ENCODE measurements at places on chromosomes 4 and X.

GRCh38 chr4:42345962-42346544 lies 51.2 kb upstream of the SHISA3 start:
- no peaks in the 10 kb centered on the region for H3K27me3 ChIP-seq
- DNase-seq: no peak
- H3K27ac ChIP-seq: no peak overlapping the region
- no peaks in the 10 kb centered on the region for H3K36me3 ChIP-seq
- no peaks in the 10 kb centered on the region for H3K4me1 ChIP-seq
- no peak overlapping the region for H3K4me3 ChIP-seq

GRCh38 chrX:48591255-48591791 lies 6.0 kb upstream of the WDR13 start:
- H3K36me3 ChIP-seq: no peaks in the 10 kb centered on the region
- DNase-seq: no peak
- H3K4me1 ChIP-seq: no peaks in the 10 kb centered on the region

DNA sequence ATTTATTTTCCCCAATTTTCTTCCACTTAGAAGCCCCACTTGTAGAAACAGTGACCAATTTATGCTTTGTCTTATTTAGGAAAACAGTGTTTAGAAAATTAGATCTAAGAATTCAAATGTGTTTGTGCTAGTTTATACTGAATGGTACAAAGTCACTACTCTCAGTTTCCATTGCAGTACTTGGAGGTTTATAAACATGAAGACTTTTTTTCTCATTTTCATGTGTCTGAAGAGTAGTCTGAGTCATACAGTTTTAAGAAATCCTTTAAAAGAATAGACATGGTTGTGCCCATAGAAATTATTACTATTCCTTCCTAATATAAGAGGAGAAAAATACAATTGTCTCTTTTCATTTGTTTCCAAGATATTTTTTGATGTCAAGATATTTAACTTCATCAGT lies 458.7 kb downstream of the NAF1 start:
- H3K4me3 ChIP-seq: no peak overlapping the region
- H3K27ac ChIP-seq: peak overlapping the region; percentile 12
- H3K4me1 ChIP-seq: peaks cover 14% of the 10 kb centered on the region

- no peaks in the 10 kb centered on the region for H3K27me3 ChIP-seq
- no peaks in the 10 kb centered on the region for H3K36me3 ChIP-seq
- H3K4me1 ChIP-seq: no peaks in the 10 kb centered on the region
- no peak for DNase-seq
- no peak overlapping the region for H3K27ac ChIP-seq
These were observed 27.0 kb upstream of the NKAP start for GRCh38 chrX:119970574-119970973.

- H3K4me3 ChIP-seq: peak overlapping the region; percentile 21
- no peaks in the 10 kb centered on the region for H3K27me3 ChIP-seq
- no peak for DNase-seq
- H3K4me1 ChIP-seq: peaks cover 91% of the 10 kb centered on the region
These were observed 7.5 kb downstream of the HADH start for GRCh38 chr4:107996949-107997788.

DNA sequence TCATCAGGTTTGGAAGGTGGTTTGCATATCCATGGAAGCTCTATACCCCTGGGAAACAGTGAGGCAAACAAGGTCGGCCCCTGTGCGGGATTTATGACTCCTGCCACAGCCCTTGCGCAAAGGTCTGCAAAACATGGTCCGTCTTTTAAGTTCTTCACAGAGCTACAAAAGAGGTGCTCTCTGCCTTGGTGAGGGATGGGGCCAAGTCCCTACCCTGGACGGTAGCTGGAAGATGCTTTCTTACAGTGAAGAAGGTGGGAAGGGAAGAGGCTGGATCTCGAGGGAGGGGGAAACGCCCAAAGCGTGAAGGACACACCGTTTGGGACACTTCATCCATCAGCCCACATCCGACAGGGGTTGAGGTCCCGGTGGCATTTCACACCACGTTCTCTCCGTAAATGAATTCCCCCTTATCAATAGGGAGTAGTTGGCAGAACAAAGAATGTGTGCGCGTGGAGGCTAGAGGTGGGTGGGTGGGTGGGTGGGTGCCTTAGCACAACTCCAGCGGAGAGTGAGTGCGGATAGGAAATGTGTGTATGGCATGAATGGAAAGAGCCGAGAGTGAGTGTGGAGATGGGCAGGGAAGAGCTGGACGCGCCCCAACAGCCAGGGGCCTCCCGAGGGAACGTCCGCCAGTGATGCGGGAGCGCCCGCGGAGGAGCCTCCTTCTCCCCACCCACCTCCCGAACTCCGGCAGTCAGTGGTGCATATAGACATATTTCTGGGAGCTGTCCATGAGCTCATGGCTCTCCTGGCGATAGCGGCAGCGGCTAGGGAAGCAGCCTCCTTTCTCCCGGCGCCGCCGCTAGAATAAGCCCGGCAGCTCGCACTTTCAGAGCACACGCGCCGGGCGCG lies 68.3 kb downstream of the LARP7 start:
- DNase-seq: peak; percentile 24
- no peaks in the 10 kb centered on the region for H3K36me3 ChIP-seq
- peak overlapping the region; percentile 77 for H3K4me3 ChIP-seq
- H3K4me1 ChIP-seq: no peaks in the 10 kb centered on the region
- peak overlapping the region; percentile 33 for H3K27ac ChIP-seq

DNA sequence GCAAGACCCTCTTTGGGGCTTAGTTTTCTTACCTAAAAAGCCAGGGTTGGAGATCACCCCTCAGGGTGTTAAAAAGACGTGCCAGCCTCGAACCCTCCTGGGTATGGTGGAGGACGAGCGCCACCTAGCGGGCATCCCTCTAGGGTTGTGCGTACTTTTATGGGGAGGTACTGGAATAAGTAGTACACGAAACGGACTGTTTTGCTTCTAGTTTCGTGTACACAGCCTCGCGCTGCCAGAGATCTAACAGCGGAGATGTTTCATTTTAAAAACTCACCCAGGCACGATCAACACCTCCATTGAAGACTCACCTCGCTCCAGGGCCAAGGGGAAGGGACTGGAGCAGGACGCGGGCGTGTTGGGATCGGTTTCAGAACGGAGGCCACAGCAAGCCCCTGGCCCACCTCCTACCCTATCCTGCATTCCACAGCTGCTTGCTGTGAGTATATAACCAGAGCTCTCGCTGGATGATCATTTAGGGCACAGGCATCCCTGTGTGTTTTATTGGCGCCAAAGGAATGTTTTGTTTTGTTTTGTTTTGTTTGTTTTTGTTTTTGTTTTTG lies 4.8 kb upstream of the NKX3-2 start:
- H3K27me3 ChIP-seq: peaks cover 77% of the 10 kb centered on the region
- DNase-seq: peak; percentile 79
- H3K4me1 ChIP-seq: peaks cover 9% of the 10 kb centered on the region
- no peaks in the 10 kb centered on the region for H3K36me3 ChIP-seq

GRCh38 chr4:12924253-12924652 lies 559.9 kb downstream of the RAB28 start:
- no peak for DNase-seq
- H3K4me1 ChIP-seq: no peaks in the 10 kb centered on the region
- no peak overlapping the region for H3K4me3 ChIP-seq
- no peaks in the 10 kb centered on the region for H3K27me3 ChIP-seq
- no peak overlapping the region for H3K27ac ChIP-seq

DNA sequence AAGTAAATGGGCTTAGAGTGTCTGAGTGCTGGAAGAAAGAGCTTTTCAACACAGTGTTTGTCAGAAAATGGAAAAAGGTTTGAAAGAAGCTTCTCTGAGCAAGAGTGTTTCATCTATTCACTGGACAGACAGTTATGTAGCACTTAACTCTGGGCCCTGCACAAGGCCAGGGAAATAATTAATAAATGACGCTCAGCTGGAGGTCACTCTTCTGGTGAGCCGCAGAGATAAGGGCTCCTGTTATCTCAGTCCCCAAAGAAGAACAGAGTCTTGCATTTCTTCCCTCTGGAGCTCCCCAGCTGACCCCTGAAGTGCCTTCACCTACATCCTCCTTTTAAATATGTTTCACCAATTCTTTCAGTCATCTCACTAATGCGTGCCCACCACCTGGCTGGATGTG lies 90.4 kb downstream of the SLC16A2 start:
- H3K4me1 ChIP-seq: no peaks in the 10 kb centered on the region
- no peak for DNase-seq
- H3K36me3 ChIP-seq: no peaks in the 10 kb centered on the region

- no peaks in the 10 kb centered on the region for H3K27me3 ChIP-seq
- H3K4me1 ChIP-seq: peaks cover 9% of the 10 kb centered on the region
- peak overlapping the region; percentile 43 for H3K27ac ChIP-seq
- H3K36me3 ChIP-seq: peaks cover 49% of the 10 kb centered on the region
These were observed 103.4 kb downstream of the PDE5A start for GRCh38 chr4:119525005-119525749.
